ENCODE measurements at places on chromosomes 5 and 9.
A peak's percentile ranks its signal among the peaks of the same experiment; 100 is the strongest.

DNA sequence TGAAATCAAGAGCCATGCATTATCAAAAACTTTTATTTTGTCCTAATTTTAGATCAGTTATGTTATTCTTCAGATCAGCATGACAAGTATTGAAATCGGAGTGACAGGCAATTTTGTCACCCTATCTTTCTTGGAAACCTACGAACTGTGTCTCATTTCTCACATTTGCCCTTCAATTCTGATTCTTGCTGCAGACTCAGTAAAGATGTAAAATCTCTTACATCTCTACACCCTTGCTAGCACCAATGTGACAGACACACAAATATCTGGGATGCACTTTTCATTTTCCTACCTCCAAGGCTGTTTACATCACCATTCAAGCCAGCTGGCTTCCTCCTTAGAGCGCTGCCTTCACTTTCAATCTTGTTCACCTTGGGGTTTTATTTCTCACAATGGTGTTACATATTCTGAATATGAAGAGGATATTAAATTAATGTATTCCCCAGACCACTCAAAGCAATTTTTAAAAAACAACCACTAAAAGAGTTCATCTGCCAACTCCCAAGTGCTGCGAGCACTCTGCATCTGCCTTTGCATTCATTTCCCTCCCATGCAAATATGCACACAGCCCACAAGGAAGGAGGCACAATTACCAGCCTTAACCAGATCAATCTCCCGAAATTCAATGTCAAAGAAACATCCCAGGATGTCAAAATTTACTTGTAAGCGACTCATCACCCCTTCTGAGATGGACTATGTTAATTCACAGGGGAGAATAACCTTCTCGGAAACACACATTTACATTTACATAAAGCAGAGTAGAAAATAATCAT lies 164.3 kb downstream of the ENC1 start:
- no peak for DNase-seq

DNA sequence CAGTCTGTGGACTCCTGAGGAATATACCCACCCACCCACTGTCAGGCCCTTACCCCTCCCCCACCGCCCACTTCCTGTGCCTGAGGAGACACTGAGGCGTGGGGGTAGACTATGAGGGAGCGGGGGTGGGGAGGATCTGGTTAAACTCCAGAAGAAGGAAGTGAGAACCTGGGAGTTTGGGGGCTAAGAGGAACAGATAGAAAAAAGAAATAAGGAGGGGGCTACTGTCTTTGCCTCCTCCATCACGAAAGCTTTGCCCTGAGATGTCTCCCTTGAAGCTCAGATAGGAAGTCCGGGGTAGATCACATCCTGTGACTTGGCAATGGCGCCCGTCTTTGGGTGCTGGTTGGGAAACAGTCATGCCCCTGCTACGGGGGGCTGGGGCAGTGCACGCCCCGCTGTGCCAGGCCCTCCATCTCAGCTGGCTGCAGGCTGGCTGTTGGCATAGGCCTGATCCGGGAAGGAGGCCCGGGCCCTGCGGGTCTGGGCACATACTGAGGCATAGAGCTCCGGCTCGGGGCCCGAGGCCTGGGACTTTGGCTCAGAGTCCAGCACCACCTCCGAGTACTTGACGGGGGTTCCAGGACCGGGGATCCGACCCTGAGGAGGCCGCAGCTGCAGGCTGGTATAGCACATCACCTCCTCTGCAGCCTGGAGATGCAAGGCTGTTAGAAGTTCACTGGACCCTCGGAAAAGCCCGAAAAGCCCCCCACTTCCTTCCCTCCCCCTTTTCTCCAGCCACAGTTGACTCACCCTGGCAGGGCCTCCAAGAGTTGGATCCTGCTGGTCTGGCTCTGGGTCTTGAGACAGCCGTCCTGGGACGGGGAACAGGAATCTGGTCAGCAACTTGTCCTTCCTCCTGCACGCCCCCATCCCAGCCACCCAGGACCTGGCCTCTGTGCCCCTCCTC lies 1.0 kb downstream of the SIT1 start:
- no peak for DNase-seq

GRCh38 chr5:91499943-91500531 lies 116.9 kb upstream of the ARRDC3 start:
- peak; percentile 53 for DNase-seq

DNA sequence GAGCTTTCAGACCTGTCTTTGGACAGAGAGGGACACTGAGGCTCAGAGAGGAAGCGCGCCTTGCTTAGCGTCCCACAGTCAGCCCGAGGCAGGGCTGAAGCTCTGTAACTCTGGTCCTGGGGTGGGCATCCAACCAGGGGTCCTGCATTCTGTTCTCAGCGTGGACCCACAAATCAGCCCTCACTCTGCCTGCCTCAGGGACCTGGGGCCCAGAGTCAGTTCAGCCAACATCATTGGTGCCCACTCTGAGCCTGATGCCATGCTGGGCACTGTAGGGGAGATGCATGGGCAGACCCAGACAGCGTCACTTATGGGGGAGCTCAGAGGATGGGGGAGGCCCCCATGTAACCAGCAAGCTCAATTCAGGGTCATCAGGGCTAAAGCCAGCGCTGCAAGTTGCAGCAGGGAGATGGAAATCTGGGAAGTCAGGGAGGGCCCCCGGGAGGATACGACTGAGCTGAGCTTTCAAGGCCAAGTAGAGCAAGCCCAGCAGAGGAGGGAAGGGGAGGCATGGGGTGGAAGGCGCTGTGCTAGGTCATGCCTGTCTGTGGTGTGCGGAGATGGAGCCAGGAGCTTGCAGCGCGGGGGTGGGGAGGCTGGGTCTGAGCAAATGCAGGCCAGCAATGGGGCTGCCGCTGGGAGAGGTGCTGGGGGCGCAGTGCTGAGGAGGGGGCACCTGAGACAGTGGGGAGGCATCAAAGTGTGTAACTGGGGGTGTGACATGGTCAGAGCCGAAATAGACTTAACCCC lies 21.1 kb downstream of the CORO2A start:
- no peak for DNase-seq

DNA sequence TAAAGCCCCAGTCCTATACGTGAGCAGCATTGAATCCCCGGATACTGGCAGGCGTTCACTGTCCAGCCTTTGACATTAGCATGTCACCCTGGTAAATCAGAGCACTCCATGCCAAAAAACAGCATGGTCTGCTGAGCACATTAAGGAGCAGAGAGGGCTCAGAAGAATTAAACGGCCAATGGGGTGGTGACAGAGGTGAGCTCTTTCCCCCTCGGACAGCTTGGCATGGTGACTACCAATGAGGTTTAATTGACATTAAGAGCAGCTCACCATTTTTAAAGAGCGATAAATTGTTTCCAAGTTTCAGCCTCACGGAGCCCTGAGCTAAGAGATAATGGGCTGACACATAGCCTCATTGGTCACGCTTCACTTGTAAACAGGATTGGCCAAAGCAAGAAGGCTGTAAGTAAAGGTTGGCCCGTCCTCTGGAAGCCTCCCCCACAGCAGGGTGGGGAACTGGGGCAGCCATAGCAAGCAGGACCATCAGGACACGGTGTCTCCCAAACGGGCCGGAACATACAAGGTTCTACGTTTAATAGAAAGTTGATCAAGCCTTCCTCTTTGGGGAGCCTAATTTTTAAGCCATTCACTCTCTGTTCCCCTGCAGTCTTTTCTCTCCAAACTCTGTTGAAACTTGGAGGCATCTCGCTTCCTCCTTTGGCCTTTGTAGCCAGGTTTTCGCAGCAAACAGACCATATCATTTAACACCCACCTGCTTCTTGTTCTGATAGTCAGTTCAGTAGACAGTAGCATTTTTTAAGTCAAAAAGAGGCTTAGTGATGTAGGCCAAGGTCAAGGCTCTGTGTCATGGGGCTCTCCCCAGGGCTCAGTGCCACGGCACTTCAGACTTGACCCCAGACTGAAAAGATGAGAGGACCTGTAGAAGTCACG lies 25.9 kb downstream of the QRFP start:
- DNase-seq: peak; percentile 81

DNA sequence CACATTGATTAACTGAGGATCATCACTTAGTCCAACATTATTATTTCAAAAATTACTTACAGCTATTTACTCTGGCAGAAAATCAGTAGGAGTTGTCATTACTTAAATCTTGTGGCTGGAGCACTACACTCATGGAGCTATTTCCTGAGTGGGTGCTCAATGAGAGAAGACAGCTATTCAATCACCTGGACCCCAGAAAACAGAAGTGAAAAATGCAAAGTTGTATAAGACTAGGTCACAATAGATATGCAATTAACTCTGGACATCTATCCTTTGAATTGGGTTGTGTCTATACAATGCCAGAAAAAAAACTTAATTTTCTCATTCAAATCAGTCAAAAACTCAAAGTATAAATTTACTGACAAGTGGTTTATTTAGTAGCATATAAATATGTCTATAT lies 340.9 kb downstream of the EFNA5 start:
- no peak for DNase-seq

GRCh38 chr9:135887585-135888050 lies 19.7 kb downstream of the CAMSAP1 start:
- DNase-seq: no peak

DNA sequence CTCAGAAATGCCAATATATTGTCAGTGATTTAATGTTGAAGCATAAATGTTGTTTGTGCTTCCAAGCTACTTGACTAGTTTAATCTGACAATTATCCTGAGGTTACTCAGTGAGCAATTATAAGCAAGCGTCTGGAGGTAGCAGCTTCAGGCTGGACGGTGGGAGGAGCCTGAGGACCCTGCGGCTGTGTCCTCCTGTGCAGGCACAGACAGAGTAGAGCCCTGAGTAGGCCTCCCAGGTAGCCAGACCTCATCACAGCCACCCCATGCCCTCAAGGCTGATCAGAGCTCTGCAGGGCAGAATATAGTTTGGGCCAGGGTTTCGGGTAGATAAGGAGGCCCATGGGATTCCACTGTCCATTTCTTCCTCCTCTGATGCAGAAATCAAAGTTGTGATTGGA lies 153.6 kb downstream of the DRD1 start:
- no peak for DNase-seq

DNA sequence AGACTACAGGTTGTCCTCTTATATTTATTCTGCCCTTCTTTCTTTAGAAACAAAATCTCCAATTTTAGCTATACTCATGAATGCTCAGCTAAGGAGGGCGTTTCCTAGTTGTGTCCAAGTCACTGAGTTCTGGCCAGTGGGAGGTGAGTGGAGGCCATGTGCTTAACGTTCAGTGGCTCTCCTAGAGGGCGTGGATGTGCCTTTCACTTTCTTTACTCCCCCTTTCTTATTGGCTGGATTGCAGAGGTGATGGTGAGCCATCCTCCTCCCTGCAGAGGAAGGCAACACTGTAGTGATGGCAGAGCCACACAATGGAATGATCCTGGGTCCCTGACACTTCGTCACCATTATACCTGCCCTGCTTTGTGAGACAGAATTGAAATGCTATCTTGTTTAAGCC lies 54.6 kb downstream of the ALG2 start:
- no peak for DNase-seq

DNA sequence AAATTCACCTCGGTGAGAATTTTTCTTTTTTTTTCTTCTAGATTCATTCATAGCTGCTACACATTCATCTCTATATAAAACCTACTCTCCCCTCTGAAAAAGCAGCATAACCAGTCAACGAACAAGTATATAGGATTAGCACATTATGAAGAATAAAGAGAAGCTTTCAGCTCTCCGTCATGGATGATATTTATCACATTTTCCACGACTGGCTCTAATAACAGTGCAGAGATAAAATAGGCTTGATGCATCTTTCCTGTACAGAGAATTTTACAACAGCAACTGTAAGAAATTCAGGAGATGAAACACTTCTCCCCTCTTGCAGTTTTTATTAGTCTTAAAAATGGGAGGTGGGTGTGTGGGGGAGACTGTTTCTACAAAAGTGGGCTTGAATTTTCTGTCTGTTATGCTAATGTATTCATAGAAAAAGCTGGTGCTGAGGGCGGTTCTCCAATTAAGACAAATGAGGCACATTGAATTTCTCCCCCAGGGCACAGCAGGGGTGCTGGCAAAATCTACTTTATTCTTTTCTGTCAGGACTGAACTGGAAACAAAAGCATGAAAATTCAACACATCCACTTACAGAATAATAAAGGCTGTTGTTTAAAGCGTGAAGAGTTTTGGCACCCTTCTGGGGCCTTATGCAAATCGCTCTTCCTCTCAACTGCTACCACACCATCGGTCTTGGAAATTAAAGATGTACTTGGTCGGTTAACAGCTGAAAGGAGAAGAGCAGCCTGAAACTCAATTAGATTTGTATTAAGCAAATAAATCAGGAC lies 233.9 kb upstream of the ZNF608 start:
- DNase-seq: no peak

DNA sequence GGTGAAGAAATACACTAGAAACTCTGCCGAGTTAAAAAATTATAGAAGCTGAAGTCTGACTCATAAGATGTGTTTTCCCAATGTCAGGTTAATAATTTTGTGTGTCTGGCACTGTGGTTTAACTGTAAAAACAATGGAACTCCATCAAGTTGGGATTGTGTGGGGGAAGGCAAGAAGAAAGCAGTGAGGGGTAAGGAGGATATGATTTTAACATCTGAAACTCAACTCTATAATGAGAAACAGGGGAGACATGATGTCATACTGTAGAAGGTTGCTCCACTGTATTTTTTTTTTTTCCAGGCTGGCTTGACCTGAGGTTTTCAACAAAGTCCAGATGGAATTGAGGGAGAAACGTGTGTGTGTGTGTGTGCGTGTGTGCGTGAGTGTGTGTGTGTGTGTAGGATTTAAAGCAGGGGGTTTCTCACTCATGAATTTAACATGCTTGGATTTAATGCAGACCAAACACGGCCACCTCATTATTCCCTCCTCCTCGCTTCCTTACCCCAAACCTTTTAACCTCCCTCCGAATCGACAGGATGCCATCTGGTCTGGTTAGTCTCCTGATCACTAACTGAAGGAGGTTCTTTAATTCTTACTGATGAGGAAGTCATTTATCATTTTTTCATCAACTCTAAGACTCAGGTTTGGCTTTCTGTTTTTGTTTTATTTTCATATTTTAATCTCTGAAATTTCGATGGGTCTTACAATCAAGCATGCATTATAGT lies 140.2 kb upstream of the LPAR1 start:
- peak; percentile 99 for DNase-seq

- peak; percentile 55 for DNase-seq
These were observed 394.1 kb downstream of the ZNF608 start for GRCh38 chr5:124352312-124352711.

DNA sequence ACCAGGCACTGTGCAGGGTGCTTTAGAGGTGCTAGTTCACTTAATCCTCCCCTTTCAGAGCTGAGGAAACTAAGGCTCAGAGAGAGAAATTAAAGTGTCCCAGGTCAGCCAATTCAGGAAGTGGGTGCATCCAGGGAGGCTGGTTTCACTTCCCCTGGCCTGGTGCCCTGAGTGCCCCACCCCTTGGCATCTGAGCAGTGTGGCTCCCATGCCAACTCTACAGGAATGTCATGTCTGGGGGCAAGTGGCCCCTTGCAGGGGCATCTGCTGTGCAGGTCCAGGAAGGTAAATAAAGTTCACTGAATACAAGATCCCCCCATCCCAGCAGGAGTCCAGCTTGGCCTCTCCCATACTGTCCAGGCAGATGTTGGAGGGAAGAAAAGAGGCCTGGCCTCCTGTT lies 4.4 kb upstream of the N4BP3 start:
- no peak for DNase-seq

- peak; percentile 5 for DNase-seq
These were observed 130.6 kb downstream of the CACNA1B start for GRCh38 chr9:138007918-138008841.

GRCh38 chr9:89969156-89969675 lies 364.4 kb downstream of the GADD45G start:
- peak; percentile 9 for DNase-seq

- no peak for DNase-seq
These were observed 626 bp downstream of the OR13C2 start for GRCh38 chr9:104604801-104605200.

Data from kidney tubule cell (primary cell).